ENCODE measurements at places on chromosomes 3 and 15. TPM values are rescaled to one million over a fixed set of nuclear protein-coding genes. Genes with fewer than 3 reads are reported as not detected.

DNA sequence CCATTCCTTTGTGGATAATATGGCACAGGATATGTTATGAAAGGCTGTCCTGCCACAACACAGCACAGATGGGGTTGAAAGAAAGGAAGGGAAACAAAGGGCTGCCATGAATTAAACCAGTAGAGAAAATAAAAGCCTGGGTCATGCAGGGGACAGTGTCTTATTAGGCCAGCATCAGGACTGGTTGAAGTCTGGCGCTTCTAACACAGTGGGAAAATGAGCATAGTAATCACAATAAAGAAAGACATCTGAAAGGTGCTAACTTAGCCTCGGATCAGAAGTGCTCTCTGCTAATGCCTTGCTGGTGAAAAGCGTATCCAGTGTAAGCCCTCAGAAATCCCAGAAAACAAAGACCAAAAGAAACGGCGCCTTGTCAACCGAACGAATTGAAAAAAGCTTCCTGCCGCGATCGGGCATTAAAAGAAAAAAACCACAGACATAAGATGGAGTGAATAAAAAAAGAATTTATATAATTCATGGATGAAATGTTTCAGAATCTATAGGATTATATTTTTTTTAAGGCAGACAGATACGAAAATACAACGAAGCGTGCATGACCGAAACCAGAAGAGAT lies 566 bp upstream of the MKRN3 start:
- DNase-seq, result no peak
- no peaks in the 10 kb centered on the region for H3K4me1 ChIP-seq
- H3K27me3 ChIP-seq, result no peaks in the 10 kb centered on the region
- no peaks in the 10 kb centered on the region for H3K36me3 ChIP-seq

- no peak overlapping the region for H3K27ac ChIP-seq
- H3K4me3 ChIP-seq, result no peak overlapping the region
- H3K4me1 ChIP-seq, result no peaks in the 10 kb centered on the region
- H3K27me3 ChIP-seq, result no peaks in the 10 kb centered on the region
- no peak for DNase-seq
- peaks cover 48% of the 10 kb centered on the region for H3K36me3 ChIP-seq
These were observed 96.0 kb downstream of the ATP1B3 start for GRCh38 chr3:141972399-141972798.

- no peak overlapping the region for H3K27ac ChIP-seq
- H3K27me3 ChIP-seq, result no peaks in the 10 kb centered on the region
- no peak overlapping the region for H3K4me3 ChIP-seq
- H3K36me3 ChIP-seq, result no peaks in the 10 kb centered on the region
- DNase-seq, result no peak
These were observed 55.2 kb downstream of the TBL1XR1 start for GRCh38 chr3:177141899-177142646.

DNA sequence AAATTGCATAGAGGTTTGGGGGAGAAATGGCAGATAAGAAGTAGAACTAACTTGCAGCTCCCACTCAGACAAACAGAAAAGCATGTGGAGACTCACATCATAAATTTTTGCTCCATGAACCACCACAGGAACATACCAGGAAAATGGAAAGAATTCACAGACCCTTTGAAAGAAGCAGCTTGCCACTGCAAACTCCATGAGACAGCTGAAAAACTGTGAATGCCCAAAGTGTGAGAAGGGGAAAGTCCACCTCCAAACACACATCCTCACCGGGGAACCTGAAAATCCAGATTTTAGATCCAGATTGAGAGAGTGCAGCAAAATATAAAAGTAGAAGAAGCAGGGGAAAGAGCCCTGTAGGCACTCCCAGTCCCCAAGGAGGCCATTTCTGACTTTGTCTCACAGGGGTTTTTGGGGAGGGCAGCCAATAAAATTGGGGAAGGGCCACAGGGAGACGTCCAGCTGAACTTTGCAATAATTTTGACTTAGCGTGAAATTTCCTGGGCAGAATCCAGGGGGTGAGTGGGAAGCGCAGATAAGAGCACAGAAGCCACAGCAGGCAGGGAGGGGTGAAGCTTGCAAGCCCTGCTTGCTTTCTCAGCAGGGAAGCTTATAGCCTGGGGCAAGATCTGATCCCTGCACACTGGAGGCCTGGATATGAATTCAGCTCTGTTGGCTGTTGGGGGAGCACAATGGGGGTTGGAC lies 183.4 kb upstream of the UBE2E2 start:
- H3K4me1 ChIP-seq, result no peaks in the 10 kb centered on the region
- no peak overlapping the region for H3K27ac ChIP-seq
- no peaks in the 10 kb centered on the region for H3K27me3 ChIP-seq

DNA sequence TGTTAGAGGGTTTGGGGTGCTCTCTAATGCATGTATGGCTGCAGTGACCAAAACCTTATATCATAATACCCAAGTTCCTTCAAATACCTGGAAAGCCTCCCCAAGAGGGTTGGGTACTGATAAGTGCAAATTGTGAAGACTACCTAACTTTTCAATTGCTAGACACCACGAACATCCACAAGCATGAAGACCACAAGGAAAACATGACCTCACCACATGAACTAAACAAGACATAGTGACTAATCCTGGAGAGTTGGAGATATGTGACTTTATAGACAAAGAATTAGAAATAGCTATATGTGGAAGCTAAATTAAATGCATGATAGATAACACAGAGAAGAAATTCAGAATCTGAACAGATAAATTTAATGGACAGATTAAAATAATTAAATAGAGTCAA lies 23.9 kb upstream of the AADACL2 start:
- no peak for DNase-seq
- no peak overlapping the region for H3K27ac ChIP-seq
- H3K4me3 ChIP-seq, result no peak overlapping the region
- no peaks in the 10 kb centered on the region for H3K36me3 ChIP-seq
- H3K4me1 ChIP-seq, result no peaks in the 10 kb centered on the region

DNA sequence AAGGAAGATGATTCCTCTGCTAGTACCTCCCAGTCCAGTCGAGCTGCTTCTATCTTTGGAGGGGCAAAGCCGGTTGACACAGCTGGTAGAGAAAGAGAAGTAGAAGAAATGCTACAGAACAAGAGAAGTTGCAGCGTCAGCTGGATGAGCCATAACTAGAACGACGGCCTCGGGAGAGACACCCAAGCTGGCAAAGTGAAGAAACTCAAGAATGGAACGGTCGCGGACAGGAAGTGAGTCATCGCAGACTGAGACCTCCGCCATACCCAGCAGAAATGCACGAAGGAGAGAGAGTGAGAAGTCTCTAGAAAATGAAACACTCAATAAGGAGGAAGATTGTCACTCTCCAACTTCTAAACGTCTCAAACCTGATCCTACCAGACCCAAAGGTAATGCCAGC lies 19.0 kb upstream of the PARP14 start:
- no peak for DNase-seq
- no peaks in the 10 kb centered on the region for H3K4me1 ChIP-seq
- H3K36me3 ChIP-seq, result no peaks in the 10 kb centered on the region
- no peak overlapping the region for H3K4me3 ChIP-seq

GRCh38 chr3:43582866-43583265 lies 38.9 kb downstream of the ANO10 start:
- H3K4me3 ChIP-seq, result no peak overlapping the region
- no peak for DNase-seq
- peaks cover 21% of the 10 kb centered on the region for H3K4me1 ChIP-seq
- no peaks in the 10 kb centered on the region for H3K27me3 ChIP-seq
- H3K27ac ChIP-seq, result no peak overlapping the region
- H3K36me3 ChIP-seq, result no peaks in the 10 kb centered on the region

DNA sequence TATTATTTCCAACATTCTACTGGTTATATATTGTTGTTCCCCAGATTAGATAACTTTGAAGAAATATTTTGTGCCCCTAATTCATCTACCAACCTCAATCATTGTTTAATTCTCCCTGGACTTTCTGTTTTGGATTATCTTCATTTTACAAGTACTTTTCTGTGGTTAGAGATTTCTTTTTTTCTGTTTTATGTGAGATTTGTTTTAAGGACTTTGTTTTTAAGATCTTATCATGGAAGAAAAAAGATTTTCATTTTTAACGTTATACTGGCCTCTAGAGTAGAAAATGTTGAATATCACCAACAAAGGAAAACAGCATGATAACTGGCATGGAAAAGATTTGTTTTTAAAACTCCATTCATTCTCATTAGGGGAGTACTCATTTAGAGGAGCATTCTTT lies 210.9 kb upstream of the KCNMB2 start:
- no peaks in the 10 kb centered on the region for H3K27me3 ChIP-seq
- H3K4me1 ChIP-seq, result peaks cover 6% of the 10 kb centered on the region
- no peak overlapping the region for H3K27ac ChIP-seq
- no peaks in the 10 kb centered on the region for H3K36me3 ChIP-seq
- DNase-seq, result no peak

- H3K4me1 ChIP-seq, result peaks cover 12% of the 10 kb centered on the region
- no peak overlapping the region for H3K4me3 ChIP-seq
- peaks cover 5% of the 10 kb centered on the region for H3K27me3 ChIP-seq
- H3K36me3 ChIP-seq, result no peaks in the 10 kb centered on the region
- DNase-seq, result peak; percentile 62
These were observed 181.6 kb downstream of the ABHD5 start for GRCh38 chr3:43872301-43872700.

GRCh38 chr3:31067004-31067403 lies 172.5 kb upstream of the GADL1 start:
- peak; percentile 60 for DNase-seq
- no peaks in the 10 kb centered on the region for H3K4me1 ChIP-seq
- no peaks in the 10 kb centered on the region for H3K27me3 ChIP-seq
- H3K27ac ChIP-seq, result no peak overlapping the region
- H3K36me3 ChIP-seq, result no peaks in the 10 kb centered on the region
- H3K4me3 ChIP-seq, result no peak overlapping the region

- no peaks in the 10 kb centered on the region for H3K27me3 ChIP-seq
- no peaks in the 10 kb centered on the region for H3K4me1 ChIP-seq
- no peak for DNase-seq
- H3K36me3 ChIP-seq, result peaks cover 96% of the 10 kb centered on the region
- no peak overlapping the region for H3K27ac ChIP-seq
These were observed 44.2 kb downstream of the MKRN2 start for GRCh38 chr3:12601072-12601471.

DNA sequence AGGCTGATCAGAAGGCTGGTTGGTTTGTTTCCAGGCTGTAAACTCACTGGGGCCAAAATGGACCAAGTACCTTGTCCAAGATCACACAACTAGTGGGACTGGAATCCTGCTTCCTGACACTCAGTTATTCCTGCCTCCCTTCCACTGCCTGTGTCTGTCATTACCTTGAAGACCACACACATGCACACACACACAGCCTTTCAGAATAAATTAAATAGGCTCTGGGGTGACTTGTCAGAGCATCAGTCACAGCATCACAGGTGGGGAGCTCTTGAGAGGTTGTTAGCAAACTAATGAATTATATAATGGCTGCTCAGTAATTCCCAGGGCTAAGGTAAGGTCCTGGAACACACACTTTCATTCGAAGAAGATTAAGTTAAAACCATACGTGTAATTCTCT lies 231.8 kb downstream of the UACA start:
- H3K27me3 ChIP-seq, result peaks cover 4% of the 10 kb centered on the region
- no peak for DNase-seq
- no peak overlapping the region for H3K27ac ChIP-seq
- H3K36me3 ChIP-seq, result no peaks in the 10 kb centered on the region

DNA sequence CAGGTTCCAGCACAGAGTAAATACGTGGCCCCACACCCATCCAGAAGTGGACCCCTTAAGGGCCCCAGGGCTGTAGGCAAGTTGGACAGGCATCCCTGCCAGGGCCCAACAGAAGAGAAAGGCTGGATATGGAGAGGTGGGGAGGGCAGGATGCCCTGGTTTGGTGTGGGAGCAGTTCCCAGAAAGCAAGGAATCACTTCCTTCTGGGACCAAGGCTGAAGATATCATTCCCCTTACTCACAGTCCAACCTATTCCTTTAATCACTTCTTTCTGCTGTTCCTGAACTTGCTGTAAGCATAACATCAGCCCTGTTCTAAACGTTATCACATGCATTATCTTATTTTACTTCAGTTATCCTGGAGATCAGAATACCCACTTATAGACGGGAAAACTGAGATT lies 6.1 kb upstream of the MESP2 start:
- no peaks in the 10 kb centered on the region for H3K27me3 ChIP-seq
- no peaks in the 10 kb centered on the region for H3K36me3 ChIP-seq
- peaks cover 4% of the 10 kb centered on the region for H3K4me1 ChIP-seq
- no peak overlapping the region for H3K27ac ChIP-seq
- DNase-seq, result no peak

DNA sequence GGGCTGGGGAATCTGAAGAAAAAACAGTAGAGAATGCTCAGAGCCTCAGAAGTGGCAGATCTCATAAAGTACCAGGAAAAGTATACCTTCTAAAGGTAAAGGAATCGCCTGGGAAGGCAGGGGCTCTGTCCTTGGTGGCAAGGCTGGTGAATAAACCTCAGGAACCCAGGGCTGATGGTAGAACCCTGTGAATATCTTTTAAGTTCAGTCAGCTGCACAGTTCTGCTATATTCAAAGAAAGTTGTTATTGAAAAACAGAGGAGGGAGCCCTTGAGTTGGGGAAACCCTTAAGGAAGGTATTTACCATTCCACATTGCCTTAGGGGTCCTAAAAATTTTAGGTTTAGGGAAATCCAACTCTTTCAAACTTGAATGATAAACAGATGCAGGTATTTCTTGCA lies 31.2 kb downstream of the ZPLD1 start:
- H3K4me3 ChIP-seq, result no peak overlapping the region
- no peaks in the 10 kb centered on the region for H3K4me1 ChIP-seq
- H3K27ac ChIP-seq, result no peak overlapping the region

GRCh38 chr3:119469418-119470189 lies 841 bp downstream of the POGLUT1 start:
- peaks cover 30% of the 10 kb centered on the region for H3K4me1 ChIP-seq
- H3K27me3 ChIP-seq, result no peaks in the 10 kb centered on the region

DNA sequence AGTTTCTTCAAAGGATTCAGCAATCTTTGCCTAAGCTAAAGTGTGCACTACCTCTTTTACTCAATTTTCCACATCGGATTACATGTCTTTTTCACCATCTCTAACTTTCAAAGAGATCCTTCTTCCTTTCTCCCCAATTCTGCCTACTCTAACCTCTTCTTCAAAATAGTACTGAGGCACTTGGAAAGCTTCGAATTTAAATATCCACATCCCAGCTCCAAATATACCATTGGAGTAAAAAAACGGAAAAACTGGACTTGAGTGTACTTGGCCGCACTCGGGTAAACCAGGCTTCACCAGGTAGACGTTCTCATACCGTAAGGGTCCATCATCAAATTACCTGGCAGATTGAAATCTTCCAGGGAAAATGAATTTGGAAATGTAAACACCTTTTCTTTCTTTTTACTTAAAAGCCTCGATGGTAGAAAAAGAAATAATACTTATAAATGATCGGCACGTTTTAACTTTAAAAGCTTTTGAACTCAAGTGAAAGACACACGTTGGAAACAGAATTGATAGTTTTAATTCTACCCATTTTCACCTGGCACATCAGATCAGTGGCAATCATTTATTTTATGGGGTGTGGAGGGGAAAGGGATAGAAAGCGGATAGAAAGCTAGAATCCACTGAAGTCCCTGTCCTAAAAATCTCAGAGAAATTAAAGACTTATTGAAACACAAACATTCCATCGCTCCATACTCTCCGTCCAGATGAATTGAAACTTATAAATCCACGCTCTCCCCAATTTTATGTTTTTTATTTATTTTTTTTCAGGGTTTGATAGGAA lies 8.2 kb upstream of the MEIS2 start:
- H3K36me3 ChIP-seq, result no peaks in the 10 kb centered on the region
- H3K4me3 ChIP-seq, result no peak overlapping the region
- peak overlapping the region; percentile 62 for H3K27ac ChIP-seq
- peaks cover 23% of the 10 kb centered on the region for H3K27me3 ChIP-seq
- peaks cover 32% of the 10 kb centered on the region for H3K4me1 ChIP-seq
- no peak for DNase-seq

The NANOGP8 gene
- total RNA-seq, result not detected

The KBTBD8 gene
- total RNA-seq, result 0.45 TPM

The HYKK gene
- 7.2 TPM for total RNA-seq

The P2RY14 gene
- total RNA-seq, result 43.2 TPM

The ISLR2 gene
- 1.0 TPM for total RNA-seq

The GALNT15 gene
- total RNA-seq, result 16.5 TPM

The GOLGA8G gene
- not detected for total RNA-seq

The COLQ gene
- not detected for total RNA-seq

Measured in stomach (tissue), 19 donors.